Upper lobe of right lung (tissue), 1 donor: ENCODE measurements at places on chromosomes 2 and 18. TPM values are rescaled to one million over a fixed set of nuclear protein-coding genes. Genes with fewer than 3 reads are reported as not detected.

Gene TDRD15
- not detected for total RNA-seq

Gene LRRC30
- total RNA-seq, result not detected

Gene KLHL14
- total RNA-seq, result 0.72 TPM

Gene PPIL3
- total RNA-seq, result 31.2 TPM

Gene REG1B
- not detected for total RNA-seq

Gene SERPINB4
- not detected for total RNA-seq

Gene RAD51AP2
- total RNA-seq, result not detected

Gene DIPK1C
- not detected for total RNA-seq

Gene CD8B
- total RNA-seq, result 2.1 TPM

Gene C1QL2
- not detected for total RNA-seq

Gene UGT1A6
- total RNA-seq, result 3.2 TPM

Gene HOXD13
- not detected for total RNA-seq

Gene SLC5A7
- total RNA-seq, result 0.81 TPM

Gene PIEZO2
- 20.4 TPM for total RNA-seq

Gene GALNT5
- 40.2 TPM for total RNA-seq

Gene CTDP1
- 23.0 TPM for total RNA-seq

Gene CXCR1
- 5.3 TPM for total RNA-seq

Gene ACTR1B
- total RNA-seq, result 60.7 TPM

Gene CRACDL
- 33.3 TPM for total RNA-seq
